ENCODE measurements at places on chromosomes 2 and 18.
A peak's percentile ranks its signal among the peaks of the same experiment; 100 is the strongest.

DNA sequence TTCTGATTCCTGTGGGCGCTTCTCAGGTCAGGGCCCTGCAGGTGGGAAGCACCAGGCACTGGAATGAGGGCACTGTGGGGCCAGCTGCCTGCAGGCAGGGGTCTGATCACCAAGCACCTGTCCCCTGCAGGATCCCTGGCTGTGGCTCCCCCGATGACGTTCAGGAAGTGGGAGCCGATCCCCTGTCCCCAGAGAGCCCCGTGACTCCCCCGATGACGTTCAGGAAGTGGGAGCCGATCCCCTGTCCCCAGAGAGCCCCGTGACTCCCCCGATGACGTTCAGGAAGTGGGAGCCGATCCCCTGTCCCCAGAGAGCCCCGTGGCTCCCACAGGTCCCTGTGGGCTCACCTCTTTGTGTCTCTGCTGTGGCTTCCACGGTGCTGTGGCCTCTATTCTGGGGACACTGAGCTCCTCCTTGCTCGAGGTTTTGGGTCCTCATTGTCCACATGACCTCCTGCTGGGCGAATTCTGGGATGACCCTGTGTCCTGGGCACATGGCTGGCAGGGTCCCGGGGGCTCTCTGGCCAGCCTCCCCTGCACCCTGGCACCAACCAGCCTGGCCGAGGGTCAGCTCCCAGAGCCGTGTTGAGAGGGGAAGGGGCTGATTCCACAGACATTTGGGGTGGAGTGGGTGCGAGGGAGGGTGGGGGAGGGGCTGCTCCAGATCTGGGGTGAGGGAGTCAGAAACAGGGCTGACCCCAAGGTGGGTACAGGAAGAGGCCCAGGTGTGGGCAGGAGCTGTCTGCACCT is 4.8 kb downstream of the NEU4 start:
- no peak overlapping the region for H3K4me3 ChIP-seq
- H3K4me1 ChIP-seq, result no peaks in the 10 kb centered on the region
- H3K27me3 ChIP-seq, result no peaks in the 10 kb centered on the region
- DNase-seq, result no peak
- H3K27ac ChIP-seq, result no peak overlapping the region
- no peaks in the 10 kb centered on the region for H3K36me3 ChIP-seq

- DNase-seq, result no peak
- no peaks in the 10 kb centered on the region for H3K27me3 ChIP-seq
- H3K27ac ChIP-seq, result no peak overlapping the region
- H3K4me3 ChIP-seq, result no peak overlapping the region
- H3K36me3 ChIP-seq, result no peaks in the 10 kb centered on the region
- H3K4me1 ChIP-seq, result no peaks in the 10 kb centered on the region
These were observed 14.5 kb downstream of the DGKD start for GRCh38 chr2:233368756-233369155.

GRCh38 chr2:119423811-119424210 is 7.8 kb upstream of the TMEM37 start:
- peaks cover 7% of the 10 kb centered on the region for H3K4me1 ChIP-seq
- H3K4me3 ChIP-seq, result no peak overlapping the region
- H3K27me3 ChIP-seq, result peaks cover 6% of the 10 kb centered on the region
- no peaks in the 10 kb centered on the region for H3K36me3 ChIP-seq
- no peak overlapping the region for H3K27ac ChIP-seq

GRCh38 chr2:203586696-203587095 is 51.6 kb upstream of the RAPH1 start:
- peaks cover 61% of the 10 kb centered on the region for H3K4me1 ChIP-seq
- 0 out of 2 replicates have a peak overlapping the region, but pooled peaks have one; percentile 39 for H3K4me3 ChIP-seq
- peak; percentile 85 for DNase-seq
- H3K27me3 ChIP-seq, result no peaks in the 10 kb centered on the region
- H3K27ac ChIP-seq, result peak overlapping the region; percentile 81
- H3K36me3 ChIP-seq, result no peaks in the 10 kb centered on the region

DNA sequence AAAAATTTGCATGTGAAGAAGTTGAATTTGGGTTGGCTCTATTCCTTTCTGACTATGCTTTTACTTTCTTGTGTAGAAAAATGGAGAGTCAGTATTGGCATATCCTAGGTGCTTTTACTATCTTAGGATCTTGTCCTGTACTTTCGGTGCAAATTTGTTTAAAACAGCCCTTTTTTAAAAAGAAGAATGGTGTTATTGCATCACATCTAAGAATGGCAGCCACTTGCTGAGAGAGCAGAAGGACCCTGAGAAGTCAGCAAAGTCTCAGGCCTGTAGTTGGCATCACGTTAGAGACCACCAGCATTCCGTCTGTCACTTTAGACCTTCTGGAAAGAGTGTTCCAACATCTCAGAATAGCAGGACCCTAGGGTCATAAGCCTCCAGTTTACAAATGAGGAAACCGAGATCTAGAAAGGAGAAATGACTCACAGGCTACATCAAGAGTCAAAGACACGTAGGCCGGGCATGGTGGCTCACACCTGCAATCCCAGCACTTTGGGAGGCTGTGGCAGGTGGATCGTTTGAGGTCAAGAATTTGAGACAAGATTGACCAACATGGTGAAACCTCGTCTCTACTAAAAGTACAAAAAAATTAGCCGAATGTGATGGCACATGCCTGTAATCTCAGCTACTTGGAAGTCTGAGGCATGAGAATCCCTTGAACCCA is 42.5 kb downstream of the SPATS2L start:
- no peaks in the 10 kb centered on the region for H3K36me3 ChIP-seq
- H3K4me3 ChIP-seq, result no peak overlapping the region
- no peaks in the 10 kb centered on the region for H3K27me3 ChIP-seq
- H3K4me1 ChIP-seq, result peaks cover 31% of the 10 kb centered on the region
- DNase-seq, result no peak

GRCh38 chr2:33426666-33427231 is 49.7 kb upstream of the RASGRP3 start:
- H3K4me3 ChIP-seq, result no peak overlapping the region
- H3K4me1 ChIP-seq, result peaks cover 24% of the 10 kb centered on the region
- H3K27me3 ChIP-seq, result no peaks in the 10 kb centered on the region
- peak overlapping the region; percentile 36 for H3K27ac ChIP-seq
- H3K36me3 ChIP-seq, result no peaks in the 10 kb centered on the region

DNA sequence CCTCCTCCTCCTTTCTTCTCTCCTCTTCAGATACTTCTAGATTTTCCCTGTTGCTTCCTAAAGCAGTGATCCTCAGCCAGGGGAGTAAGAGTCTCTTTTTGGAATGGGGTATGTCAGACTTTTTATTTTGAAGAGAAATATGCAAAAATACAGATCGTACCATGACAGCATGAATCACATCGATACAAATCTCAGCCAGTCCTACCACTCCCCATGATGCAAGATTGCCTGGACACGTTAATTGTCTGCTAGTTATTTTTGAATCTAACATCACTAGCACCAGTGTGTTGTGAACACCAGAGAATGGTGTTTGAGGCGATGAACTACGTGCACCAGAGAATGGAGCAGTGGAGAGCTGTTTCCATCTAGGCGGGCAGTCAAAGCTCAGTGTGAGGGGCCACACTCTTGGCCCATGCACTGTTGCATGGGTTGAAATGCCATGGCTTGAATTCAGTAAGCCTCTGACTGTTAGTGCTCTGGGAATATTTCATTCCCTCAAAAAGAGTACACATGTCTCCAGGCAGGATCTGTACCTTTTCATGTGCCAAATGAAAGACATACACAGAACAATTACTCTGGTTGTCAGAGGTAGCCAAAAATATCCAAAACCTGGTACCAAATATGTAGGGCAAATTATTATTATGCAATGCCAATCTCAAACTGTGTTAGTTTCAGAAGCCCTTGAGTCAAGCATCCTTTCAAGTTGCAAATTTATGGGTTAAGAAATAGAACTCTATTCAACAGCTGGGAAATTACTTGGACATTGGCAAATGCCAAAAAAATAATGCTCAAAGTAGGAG is 46.3 kb upstream of the RALBP1 start:
- no peak overlapping the region for H3K4me3 ChIP-seq
- H3K36me3 ChIP-seq, result no peaks in the 10 kb centered on the region
- no peaks in the 10 kb centered on the region for H3K27me3 ChIP-seq
- H3K4me1 ChIP-seq, result peaks cover 12% of the 10 kb centered on the region

- H3K27ac ChIP-seq, result no peak overlapping the region
These were observed 183.8 kb downstream of the DYSF start for GRCh38 chr2:71637168-71637567.

DNA sequence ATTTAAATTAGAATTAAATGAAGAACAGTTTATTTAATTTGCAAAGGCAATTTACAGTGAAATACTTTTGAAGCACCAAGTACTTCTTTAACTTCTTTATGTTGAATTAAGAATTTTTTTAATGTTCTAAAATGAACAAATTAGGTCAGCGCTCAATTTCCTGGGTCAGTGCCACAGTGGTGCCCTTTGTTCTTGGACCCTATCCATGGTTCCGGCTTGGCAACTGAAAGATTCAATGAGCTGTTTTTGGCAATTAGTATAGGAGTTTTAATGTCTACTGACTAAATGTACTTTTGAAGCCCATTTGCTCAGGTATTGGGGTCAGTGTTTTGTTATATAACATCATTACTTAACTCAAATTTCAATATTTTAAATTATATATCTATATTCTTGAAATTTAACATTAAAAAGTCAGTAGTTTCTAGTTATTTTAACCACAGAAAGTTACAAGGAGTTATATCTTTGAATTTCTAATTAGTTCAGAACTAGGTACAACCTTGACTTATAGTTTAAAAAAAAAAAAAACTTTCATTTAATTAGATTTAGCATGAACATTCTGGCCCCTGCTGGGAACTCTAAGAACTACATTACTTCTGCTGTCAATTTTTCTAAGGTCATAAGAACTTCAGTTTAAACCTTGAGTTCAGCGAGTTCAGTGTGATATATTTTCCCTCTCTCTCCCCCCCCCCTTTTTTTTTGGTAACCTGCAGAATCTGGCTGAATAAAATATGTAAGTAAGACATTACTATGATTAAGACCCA is 7.6 kb upstream of the MSTN start:
- H3K4me1 ChIP-seq, result no peaks in the 10 kb centered on the region
- no peaks in the 10 kb centered on the region for H3K27me3 ChIP-seq
- H3K36me3 ChIP-seq, result no peaks in the 10 kb centered on the region
- DNase-seq, result peak; percentile 77
- no peak overlapping the region for H3K27ac ChIP-seq

GRCh38 chr2:233213011-233213410 is 38.5 kb upstream of the ATG16L1 start:
- H3K4me3 ChIP-seq, result no peak overlapping the region
- no peaks in the 10 kb centered on the region for H3K36me3 ChIP-seq
- H3K27me3 ChIP-seq, result peaks cover 28% of the 10 kb centered on the region
- DNase-seq, result no peak
- no peak overlapping the region for H3K27ac ChIP-seq
- H3K4me1 ChIP-seq, result 0 out of 2 replicates have a peak, but pooled peaks cover 3% of the 10 kb centered on the region

DNA sequence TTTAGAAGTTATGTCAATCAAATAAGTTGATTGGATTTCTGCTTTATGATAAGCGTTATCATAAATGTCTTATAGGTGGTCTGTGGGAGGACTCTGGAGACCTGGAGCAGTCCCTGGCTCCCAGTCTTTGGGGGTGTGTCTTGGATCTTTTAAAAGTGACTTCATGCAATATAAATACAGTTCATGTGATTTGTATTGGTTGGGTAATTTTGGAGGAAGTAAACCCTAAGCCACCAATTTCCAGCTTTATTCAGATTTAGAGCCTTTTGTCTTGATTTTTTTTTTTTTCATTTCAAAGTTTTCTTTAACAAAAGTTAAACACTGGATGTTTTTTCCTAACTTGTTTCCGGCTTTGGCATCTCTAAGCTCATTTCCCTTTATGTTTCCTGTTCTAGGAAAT is 68.8 kb downstream of the MAP4K4 start:
- peaks cover 92% of the 10 kb centered on the region for H3K4me1 ChIP-seq
- H3K27me3 ChIP-seq, result no peaks in the 10 kb centered on the region
- peak overlapping the region; percentile 71 for H3K27ac ChIP-seq
- DNase-seq, result no peak
- H3K36me3 ChIP-seq, result no peaks in the 10 kb centered on the region

- H3K27ac ChIP-seq, result no peak overlapping the region
- no peak overlapping the region for H3K4me3 ChIP-seq
- no peaks in the 10 kb centered on the region for H3K27me3 ChIP-seq
These were observed 177.6 kb downstream of the ZNF407 start for GRCh38 chr18:74775239-74775638.

- no peaks in the 10 kb centered on the region for H3K27me3 ChIP-seq
- H3K4me1 ChIP-seq, result peaks cover 9% of the 10 kb centered on the region
- H3K27ac ChIP-seq, result no peak overlapping the region
These were observed 917.6 kb upstream of the ACVR2A start for GRCh38 chr2:146927080-146927711.

DNA sequence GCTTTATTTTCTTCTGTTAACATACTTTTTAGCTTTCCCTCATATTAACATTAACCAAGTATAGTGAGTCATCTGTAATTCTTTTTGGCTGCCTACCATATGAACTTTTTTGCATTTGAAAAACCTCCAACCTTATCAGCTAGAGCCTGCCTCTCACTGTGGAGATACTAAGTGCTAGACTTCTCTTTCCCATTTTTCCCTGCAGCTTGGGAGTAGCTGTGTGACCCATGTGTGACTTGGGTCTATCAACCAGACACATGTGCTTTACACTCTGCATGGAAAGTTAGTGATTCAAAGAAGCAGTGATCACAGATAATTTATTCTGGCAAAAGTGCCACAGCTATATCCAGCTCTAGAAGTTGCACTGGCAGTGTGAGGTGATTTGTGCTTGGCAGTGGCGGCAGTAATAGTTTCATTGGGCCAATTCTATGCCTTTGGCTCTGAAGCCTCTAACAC is 36.3 kb downstream of the PREPL start:
- no peaks in the 10 kb centered on the region for H3K27me3 ChIP-seq
- H3K36me3 ChIP-seq, result peaks cover 55% of the 10 kb centered on the region
- no peak overlapping the region for H3K27ac ChIP-seq
- H3K4me1 ChIP-seq, result peaks cover 11% of the 10 kb centered on the region
- DNase-seq, result peak; percentile 59

GRCh38 chr2:157480182-157480961 is 36.5 kb upstream of the CYTIP start:
- H3K4me1 ChIP-seq, result peaks cover 9% of the 10 kb centered on the region
- H3K4me3 ChIP-seq, result no peak overlapping the region
- no peaks in the 10 kb centered on the region for H3K27me3 ChIP-seq

GRCh38 chr2:18659915-18660314 is 70.5 kb upstream of the NT5C1B start:
- no peaks in the 10 kb centered on the region for H3K36me3 ChIP-seq
- no peak overlapping the region for H3K27ac ChIP-seq
- no peaks in the 10 kb centered on the region for H3K27me3 ChIP-seq
- no peaks in the 10 kb centered on the region for H3K4me1 ChIP-seq
- DNase-seq, result no peak

DNA sequence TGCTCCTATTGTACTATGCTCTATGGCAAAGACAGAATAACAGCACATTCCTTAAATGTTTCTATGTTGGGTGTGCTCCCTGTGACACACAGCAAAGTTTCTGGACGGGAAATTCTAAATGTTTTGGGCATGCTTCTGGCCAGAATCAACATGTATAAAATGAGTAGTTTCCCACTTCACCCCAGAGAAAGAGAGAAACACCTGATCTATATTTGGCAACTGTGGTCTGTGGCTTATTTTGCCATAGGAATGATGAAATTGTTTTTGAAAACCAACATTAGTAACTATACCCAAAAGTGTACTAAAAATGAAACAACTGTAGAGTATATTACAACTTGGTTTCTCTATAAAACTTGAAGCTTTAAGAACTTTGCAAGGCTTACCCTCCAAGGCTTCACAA is 89.1 kb downstream of the RAD51AP2 start:
- peak overlapping the region; percentile 33 for H3K27ac ChIP-seq
- no peaks in the 10 kb centered on the region for H3K36me3 ChIP-seq
- peak overlapping the region; percentile 33 for H3K4me3 ChIP-seq
- peak; percentile 70 for DNase-seq
- H3K27me3 ChIP-seq, result no peaks in the 10 kb centered on the region
- H3K4me1 ChIP-seq, result peaks cover 34% of the 10 kb centered on the region

Data from GM23248 (cell line).